T follicular helper cell (primary cell): ENCODE measurements at places on chromosomes 16 and 17.

DNA sequence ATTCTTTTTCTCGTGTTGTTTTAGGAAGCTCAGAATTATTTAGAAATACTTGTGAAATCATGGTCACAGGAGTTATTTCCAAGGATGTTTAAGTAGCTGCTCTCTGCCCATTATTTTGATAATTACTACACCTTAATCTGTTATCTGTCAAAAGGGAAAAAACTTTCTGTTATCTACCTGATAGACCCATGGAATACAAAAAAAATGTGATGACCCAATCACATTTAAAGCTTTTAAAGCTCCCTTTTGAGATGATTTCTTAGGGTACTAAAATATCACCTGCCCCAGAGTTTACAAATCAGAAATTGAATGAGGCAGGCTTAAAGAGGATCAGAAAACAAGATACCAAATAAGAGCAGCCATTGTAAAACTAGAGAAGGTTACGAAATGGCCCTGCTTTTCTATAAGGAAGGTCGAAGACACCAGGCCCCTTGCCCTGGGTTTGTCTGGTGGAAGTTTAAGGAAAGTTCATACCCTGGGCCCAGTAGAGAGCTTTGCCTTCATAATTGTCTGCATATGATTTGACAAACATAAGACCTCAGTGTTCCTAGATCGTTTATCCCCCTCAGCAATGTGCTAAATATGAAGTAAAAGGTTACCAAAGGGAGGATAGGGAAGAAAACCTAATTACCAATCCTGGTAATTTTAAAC lies 149.9 kb upstream of the TBX2 start:
- DNase-seq = no peak

DNA sequence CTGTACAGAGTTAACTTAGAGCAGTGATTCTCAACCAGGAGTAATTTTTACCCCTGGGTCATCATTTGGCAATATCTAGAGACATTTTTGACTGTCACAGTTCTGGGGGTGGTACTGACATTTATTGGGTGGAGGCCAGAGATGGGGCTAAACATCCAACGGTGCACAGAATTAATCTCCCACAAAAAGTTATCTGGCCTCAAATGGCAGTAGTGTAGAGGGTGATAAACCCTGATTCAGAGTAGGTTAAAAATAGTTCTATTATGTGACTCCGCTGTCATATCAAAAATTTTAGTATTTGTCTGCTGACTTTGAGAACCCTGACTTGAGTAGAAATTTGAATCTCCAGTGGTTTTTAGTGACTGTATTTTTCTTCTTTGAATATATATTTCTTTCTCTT lies 19.1 kb downstream of the VPS35L start:
- no peak for DNase-seq

DNA sequence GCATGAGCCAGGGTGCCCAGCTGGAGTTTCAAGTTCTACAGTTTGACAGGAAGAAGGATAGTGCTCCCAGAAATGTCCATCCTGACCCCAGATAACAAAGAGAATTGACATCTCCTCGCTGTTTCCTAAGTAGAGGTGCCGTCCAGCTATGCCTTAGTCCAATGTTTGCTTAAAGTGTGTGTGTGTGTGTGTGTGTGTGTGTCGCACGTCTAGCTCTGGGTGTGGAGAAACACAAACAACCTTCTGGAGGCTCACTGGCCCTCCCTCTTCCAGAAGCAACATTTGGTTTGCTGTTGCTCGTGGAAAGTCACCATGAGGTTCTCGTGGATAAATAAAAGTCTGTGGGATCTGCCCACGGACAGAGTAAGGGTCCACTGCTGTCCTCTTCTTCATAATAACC lies 22.1 kb downstream of the EMP2 start:
- no peak for DNase-seq

DNA sequence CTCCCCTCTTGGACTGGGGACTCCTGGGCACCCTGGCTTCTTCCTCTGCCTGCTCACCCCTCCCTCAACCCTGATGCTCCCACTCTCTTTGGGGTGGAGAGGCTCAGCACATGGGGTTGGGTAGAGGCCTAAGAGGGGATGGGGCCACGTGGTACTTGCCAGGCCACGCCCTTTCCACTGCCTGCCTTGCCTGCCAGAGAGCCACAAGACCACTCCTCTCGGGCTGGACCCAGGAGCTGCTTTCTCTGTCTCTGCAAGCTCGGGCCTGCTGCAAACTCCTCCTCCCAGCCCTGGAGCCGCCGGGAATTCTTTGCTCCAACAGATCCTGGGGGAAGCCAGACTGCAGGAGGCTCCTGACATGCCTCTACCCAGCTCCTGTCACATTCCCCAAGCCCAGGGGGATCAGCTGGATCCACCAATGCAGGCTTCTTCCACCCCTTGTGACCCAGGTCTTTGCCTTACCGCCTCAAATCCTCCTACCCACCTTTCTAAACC lies 11.8 kb downstream of the DLX4 start:
- no peak for DNase-seq

DNA sequence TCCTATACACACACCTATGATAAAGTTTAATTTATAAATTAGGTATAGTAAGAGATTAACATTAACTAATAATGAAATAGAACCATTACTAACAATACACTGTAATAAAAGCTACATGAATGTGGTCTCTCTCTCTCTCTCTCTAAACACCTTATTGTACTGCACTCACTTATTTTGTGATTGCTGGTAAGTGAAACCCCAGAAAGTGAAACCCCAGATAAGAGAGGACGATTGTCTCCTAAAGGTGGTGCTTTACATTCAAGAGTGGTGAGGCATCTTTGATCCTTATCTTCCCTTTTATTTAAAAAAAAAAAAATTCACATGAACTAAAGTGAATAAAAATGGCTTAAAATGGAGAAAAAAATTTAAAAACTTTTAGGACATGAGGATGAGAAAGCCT lies 80.1 kb upstream of the TRAP1 start:
- no peak for DNase-seq

DNA sequence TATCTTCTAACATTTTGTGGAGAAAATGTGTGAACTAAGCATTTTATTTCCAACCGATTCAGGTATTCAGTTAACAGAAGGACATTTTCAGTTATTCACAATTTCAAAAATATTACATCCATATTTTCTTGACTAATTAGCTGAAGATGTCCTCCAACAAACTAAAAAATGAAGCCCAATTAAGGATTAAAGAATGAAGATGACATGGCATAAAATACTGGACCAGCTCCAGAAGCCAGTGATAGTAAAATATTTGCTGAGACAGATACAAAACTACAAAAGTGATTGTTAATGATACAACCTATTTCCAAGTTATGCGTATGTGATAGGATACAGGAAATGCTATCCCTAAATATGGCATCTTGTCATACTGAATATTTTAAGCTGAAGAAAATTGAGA lies 48.6 kb downstream of the PMP22 start:
- no peak for DNase-seq

DNA sequence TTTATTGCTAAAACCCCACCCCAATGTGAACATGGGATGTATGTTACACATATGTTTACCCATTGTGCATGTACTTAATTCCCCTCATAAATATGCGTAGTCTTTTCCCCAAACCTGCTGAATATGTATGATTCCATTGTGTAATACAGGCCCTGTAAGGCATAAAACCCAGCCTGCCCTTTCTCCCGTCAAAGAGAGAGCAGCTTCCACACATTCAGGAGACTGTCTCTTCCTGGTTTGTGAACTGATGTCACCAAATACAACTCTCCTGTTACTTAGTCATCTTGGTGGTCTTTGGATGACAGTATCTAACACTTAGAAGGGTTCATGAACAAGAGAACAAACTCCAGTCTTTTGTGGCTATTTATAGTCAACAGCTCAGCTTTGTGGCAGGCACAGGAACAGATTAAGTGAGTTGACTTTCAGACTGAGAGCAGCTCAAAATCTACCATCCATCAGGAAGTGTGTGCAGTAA lies 24.7 kb upstream of the TMC7 start:
- no peak for DNase-seq

GRCh38 chr17:37770631-37771518 lies 26.0 kb upstream of the HNF1B start:
- DNase-seq = no peak

- peak; percentile 6 for DNase-seq
These were observed 121.9 kb upstream of the GSE1 start for GRCh38 chr16:85491058-85491771.

GRCh38 chr17:39647256-39647655 lies 10.3 kb downstream of the STARD3 start:
- DNase-seq = no peak

DNA sequence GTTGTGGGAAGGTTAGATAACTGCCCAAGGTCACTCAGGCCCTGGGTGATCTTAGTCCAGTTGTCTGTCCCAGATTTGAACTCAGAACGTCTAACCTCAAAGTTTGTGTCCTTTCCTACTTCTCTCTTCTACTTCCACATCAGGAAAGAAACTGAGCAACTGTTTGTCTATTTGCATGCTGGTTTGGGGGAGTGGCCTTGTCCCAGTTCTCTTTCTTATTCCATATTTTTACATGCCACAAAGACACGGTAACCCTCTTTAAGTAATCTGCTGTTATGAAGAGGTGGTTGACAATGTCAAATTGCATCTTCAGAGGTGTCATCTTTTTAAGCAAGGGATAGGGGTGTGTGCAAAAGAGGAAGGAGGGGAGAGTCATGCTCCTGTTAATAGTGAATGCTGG lies 432.5 kb downstream of the HS3ST3B1 start:
- DNase-seq = no peak

DNA sequence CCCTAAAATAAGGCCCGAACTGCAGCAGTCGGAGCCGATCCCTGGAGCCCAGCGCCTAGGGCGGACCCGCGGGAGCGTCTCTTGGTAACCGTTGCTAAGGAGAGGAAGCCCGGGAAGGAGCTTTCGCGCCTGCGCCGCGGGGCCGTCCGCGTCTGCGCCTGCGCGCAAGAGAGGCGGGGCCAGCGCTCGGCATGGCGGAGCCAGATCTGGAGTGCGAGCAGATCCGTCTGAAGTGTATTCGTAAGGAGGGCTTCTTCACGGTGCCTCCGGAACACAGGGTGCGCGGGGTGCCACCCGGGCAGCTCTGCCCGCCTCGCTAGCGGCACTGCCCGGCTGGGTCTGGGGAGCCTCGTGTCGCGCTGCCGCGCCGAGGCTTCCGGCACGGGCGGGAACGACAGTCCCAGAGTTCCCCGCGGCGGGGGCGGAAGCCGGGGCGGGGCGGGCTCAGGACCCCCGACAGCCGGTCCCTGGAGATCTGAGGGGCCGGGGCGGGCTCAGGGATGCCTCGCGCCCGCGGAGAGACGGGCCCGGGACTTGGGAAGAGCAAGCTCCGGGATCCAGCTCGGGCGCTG lies at the start of gene CDK10:
Gene CDK10 (plus strand): TSS at position 170 of the 572 bp plus-strand sequence. CDS start 22 bp downstream, at position 192.
- peak; percentile 80 for DNase-seq

DNA sequence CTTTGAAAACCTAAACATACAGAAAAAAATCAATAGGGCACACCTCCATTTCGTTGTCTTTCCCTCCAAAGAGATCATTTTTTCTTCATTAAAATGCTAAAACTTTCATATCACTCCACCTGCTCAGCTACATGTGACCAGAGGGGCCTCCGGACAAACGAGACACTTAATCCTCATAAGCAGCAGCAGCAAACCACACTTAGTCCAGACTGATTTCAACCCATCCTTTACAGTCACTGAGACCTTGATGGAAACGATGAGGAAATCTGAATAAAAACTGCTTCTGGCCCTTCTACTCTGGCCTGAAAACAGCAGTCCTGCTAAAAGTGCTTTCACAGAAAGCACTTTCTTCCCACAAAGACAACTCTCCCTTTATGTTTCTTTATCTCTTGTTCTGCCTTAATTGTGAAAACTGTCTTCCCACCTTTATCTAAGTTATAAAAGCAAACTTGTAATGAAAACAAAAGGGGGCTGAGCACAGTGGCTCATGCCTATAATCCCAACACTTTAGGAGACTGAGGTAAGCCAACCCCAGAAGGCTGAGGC lies 4.6 kb downstream of the ANKRD11 start:
- no peak for DNase-seq

DNA sequence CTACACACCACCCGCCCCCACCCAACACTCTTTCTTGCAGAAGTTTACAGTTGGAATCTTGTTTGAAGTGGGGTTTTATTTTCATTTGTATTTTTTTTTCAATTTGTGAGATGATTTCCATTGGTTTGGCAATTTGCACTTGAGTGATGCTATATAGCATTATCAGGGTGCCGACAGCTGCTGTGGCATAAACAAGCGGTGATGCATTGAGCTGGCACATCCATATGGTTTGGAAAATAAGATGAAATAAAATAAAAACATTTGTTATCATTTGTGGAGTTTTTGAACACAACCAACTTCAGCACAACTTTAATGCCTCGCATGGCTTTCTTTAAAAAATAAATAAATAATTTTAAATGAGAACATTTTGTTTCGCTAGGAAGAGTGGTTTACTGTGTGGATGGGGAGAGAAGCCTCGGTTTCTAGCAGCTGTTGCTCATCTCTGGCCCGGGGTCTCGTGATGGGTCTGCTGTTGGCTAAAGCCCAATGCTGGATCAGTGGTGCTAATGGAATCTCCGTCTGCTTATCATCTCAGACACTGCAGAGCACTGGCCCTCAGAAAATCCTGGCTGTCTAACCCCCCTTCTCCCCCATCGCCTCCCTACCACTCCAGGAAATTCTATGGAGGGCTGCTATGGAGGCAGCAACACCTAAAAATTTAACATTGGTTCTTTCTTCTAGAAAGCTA lies 192.3 kb upstream of the MAF start:
- no peak for DNase-seq

DNA sequence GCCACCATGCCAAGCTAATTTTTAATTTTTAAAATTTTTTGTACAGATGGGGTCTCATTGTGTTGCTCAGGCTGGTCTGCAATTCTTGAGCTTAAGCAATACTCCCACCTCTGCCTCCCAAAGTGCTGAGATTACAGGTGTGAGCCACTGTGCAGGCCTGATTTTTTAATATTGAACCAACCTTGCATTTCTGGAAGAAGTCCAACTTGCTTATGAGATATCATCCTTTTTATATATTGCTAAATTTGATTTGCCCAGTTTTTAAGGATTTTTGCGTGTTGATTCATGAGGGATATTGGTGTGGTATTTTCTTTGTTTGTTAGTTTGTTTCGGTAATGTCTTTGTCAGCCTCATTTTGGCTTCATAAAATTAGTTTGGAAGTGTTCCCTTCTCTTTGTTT lies 196.4 kb downstream of the SEC14L1 start:
- no peak for DNase-seq

- DNase-seq = no peak
These were observed 13.8 kb upstream of the GFAP start for GRCh38 chr17:44928950-44929720.

GRCh38 chr17:29243792-29244191 lies 2.9 kb upstream of the CRYBA1 start:
- no peak for DNase-seq

- no peak for DNase-seq
These were observed 5.9 kb downstream of the GTF3C1 start for GRCh38 chr16:27543801-27544200.

DNA sequence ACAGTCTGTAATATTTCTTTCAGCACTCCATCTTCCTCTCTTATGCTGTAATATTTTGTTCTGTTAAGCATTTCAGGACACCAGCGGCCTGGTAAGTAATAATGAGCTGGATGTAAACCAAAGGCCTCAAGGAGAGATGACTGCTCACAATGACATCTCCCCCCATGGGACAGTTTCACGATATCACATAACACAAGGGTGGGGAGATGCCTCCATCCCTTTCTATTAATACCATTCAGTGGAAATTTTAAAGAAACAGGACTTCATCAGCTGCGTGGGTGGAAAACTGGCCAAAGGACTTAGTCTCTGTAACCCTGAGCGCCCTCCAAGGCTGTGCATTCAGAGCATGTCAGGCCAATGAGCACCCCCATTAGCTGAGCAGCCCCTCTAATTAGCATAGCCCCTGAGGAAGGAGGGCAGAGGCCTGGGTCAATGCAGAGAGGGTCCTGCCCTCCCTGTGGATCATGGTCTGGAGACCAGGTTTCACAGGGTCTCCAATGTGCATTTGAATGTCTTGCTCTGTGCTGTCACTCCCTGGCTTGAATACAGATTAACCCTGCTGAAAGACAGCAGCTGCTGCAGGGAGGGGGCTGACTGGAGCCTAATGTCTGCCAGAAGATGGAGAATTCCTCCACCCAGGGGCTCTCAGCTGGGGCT lies 156.4 kb downstream of the HS3ST2 start:
- DNase-seq = no peak
